ENCODE measurements at places on chromosomes 6 and 20.

DNA sequence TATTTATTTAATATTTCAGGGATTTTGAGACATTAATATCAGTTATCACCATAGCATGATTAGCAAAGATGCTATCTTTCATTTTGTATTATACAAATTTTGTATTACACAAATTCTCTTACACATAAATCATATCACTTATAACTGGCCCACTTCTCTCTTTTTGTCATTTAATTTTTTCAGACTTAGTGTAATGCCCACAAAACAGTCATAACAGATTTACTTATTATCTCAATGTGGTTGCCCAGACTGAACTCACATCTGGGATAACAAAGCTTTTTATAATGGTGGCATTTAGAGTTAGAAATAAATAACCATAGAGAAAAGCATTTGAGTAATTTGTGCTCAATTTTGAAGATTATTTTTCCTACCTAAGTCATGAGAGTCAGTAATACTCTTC, 148.3 kb downstream of the TFAP2B start:
- no peak for DNase-seq

DNA sequence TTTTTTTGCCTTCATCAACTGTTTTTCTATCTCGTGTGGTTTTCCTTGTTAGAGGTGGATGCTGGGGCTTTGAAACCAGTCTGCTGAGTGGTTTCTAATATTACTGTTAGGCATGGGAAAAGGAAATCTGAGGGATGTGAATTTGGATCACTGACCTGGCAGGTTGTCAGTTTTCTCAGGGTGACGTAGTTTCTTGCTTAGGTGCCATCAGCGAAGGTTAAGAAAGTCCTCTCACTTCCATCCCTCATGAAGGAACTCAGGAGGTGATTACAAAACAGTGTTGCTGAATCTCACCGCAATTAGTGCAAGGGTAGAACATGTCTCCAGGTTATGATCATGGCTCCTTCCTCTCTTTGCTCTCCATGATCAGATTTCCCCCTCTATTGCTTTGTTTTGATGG, 135.9 kb downstream of the SOX4 start:
- no peak for DNase-seq

- DNase-seq, result peak; percentile 9
Measured at GRCh38 chr20:61925555-61926252, 140.0 kb downstream of the TAF4 start.

DNA sequence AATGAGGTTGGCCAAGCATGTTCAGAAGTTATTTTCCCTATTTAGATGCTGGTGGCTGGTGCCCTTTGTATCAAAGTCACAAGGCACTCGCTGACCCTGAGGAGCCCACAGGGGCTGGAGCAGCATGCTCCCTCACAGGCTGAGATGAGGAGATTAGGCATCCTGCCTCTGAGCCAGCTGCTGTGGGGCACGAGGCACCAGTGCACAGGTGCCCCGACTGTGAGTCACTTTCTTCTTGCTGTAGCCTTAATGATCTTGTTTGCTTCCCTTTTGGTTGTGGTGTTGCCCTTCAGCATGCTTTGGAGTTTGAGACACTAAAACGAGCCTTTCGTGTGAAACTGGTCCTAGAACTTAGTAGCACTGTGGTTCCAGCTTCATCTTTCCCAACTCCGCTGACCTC, 4.3 kb downstream of the PSMG4 start:
- no peak for DNase-seq

DNA sequence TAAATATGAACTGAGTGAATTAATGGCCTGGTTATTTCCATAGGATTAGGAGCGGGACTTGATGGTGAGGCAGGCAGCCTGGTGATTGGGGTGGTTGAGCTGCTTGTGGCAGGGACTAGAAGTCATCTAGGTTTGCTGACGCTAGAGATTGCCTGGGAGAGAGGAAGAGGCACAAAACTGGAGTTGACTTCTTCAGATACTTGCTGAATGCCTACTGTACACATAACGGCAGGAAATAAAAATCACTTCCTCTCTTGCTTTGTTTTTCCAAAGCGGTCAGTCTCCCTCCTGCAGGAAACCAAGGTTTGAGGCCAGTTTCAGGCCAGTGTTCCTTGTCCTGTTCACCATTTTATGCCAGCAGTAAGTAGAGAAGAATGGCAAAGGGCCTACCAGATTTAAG, 36.7 kb upstream of the MYLIP start:
- no peak for DNase-seq

All from NCI-H2107 (cell line).